ENCODE measurements at places on chromosomes 6 and 20.
A peak's percentile ranks its signal among the peaks of the same experiment; 100 is the strongest.

DNA sequence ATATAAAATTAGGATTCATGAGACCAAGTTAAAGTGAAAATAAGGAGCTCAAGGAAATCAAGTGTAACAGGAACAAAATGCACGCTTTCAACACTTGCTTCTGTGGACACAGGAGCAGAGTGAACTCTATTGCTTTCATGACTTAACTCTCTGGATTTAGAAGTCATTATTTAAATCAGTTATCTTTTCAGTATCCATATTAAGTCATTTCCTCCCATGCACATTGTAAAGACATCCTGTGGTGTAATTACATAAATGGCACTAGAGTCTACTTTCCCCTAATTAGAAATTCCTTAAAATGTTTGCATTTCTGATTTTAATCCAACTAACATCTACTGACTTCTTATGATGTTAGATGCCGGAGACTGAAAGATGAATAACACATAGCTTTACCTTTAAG is 88.0 kb downstream of the INSM1 start:
- DNase-seq = no peak

DNA sequence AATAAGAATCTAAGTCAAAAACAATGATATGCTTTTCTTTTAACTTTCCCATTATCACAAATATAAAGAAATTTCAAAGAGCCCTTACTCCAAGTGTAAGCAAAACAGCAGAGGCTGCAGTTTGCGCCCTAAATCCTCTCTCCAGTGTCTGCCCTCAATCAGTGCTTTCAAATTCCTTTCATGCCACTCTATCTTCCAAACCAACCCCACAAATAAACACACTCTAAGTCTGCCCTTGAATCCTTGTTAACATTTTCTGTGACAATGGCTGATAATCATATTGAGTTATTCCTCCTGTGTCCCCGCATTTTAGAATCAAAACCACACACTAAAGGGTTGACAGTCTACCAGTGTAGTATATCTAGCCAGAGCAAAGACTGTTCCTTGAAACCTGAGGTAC is 317.9 kb upstream of the MARCKS start:
- DNase-seq = peak; percentile 23

GRCh38 chr6:166463359-166464067 is 80.8 kb upstream of the MPC1 start:
- no peak for DNase-seq

GRCh38 chr6:107806691-107807090 is 17.4 kb downstream of the SCML4 start:
- DNase-seq = no peak

DNA sequence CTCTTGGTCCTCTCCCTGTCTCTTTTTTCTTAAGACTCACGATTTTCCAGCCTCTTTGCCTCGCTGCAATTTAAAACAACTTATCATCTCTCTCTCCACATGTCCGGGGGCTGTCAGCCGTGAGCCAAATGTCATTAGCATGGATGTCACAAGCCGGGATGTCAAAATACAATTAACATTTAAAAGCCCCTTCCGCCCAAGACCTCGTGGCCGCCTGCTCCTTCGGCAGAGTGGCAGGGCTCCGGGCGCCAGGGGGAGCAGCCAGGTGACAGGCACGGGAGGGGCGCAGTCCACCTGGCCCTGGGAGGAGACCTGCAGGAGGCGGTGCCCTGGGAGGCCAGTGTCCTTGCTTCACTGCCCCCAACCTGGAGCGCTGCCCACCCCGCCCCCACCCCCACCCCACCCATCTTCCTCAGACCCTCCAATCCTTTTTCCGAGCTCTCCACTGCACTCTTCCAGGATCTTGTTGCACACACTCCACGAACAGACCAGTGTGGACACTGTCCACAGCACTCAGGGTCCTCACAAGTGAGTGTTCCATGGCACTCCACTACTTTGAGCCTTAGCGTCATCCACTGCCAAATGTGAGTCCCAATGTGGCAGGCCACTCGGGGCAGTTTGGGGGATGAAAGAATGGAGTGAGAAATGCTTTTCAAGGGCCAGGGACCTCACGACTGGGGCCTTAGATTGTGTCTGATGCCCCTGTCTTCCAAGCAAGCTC is 5.6 kb upstream of the GRM4 start:
- no peak for DNase-seq

GRCh38 chr20:61556111-61556510 is 304.1 kb downstream of the CDH4 start:
- DNase-seq = peak; percentile 62

DNA sequence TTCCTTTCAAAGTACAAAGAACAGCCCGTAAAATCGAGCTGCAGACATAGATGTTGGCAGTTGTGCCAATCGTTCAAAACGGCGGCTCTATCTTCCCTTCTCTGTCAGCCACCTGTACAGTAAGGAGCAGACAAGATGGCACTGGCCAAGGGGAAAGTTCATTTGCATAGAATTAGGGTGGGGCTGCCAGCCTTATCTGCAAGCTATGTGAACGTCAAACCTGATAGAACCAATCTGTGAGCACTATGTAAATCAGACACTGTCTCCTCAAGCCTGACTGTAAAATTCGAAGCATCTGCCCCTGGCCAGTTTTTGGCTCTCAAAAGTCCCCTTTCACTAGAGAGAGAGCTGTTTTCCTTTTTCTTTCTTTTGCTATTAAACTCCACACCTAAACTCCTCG is 374.5 kb downstream of the EPM2A start:
- no peak for DNase-seq

DNA sequence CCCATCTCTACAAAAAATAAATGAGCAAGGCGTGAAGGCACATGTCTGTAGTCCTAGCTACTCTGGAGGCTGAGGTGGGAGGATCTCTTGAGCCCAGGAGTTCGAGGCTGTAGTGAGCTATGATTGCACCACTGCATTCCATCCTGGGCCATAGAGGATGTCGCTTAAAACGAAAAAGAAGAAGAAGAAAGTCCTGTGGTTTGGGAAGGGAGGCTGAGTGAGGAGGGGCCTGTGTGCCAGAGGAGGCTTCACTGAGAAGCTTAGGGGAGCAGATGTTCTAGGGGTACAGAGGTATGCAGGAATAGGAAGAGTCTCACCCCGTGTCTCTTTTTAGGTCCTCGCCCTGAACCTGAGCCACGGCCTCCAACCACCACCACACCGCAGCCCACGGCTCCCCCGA is 4.2 kb downstream of the MMP9 start:
- no peak for DNase-seq

DNA sequence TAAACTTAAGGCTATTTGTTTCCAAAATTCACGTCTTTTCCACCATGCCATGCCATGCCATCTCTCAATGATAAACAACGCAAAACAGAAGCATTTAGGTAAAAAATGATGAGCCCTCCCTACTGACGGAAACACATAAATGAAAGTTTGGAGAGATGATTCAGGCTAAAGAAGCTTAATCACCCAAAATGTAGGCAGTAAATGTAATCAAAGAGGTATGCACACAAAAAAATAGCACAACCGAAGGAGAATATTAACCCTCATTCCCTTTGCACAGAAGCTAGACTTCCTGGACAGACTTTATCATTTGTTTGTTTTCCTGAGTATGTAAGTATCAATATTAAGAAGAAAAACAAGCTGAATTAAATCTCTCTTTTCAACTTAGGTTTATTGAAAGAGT is 28.8 kb downstream of the DCDC2 start:
- DNase-seq = no peak

DNA sequence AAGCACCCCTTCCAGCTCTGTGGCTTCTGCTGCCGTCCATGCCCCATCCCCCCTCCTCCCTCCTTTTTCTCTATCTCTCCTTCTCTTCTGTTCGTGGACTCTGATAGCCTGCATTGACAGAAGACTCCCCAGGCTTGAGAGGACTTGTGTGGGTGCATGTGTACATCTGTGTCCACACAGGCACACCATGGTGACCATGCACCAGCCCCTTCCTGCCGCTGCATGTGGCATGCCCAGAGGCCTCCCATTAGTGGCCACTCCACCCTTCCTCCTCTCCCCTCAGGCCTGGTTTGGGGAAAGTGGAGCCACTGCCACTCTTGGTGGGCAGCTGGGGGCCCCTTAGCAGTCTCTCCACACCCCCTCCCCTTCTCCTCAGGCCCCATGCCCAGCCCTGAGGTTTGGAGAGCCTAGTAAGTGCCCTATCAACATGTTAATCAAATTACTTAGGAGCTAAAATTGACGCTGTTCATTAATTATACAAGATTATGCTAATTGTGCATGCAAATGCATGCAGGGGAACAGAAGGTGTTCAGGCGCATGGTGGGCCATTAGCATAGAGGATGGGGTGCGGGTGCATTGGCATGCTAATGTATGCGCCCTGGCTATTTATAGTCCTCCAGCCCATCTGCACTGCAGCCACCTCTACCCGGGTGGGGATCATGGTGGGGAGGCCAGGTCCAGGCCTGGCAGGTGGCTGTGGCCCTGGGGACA is 45.9 kb downstream of the EBF4 start:
- DNase-seq = no peak

- DNase-seq = no peak
Measured at GRCh38 chr6:7726416-7727085, 652 bp downstream of the BMP6 start.

DNA sequence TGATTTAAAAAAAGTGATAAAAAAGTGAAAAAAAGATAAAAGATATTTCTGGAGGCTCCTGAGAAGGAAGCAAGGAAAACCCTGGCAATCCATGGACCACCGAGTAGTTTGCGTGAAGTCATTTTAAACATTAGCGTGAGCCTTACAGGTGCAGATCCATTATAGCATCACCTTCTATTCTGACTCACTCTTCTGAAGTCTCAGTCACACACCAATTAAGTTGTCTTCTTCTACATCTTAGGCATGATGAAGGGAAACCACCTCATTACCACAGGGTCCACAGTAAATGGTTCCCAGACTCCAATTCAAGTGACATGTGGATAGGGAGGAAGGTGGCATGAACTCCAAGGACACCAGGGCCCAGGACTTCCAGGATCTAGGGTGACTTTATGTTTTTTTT is 99.1 kb downstream of the GJA10 start:
- no peak for DNase-seq

GRCh38 chr6:19035461-19036195 is 648.5 kb downstream of the RNF144B start:
- no peak for DNase-seq

- peak; percentile 31 for DNase-seq
Measured at GRCh38 chr6:160000280-160000704, 31.4 kb downstream of the IGF2R start.

GRCh38 chr6:166625356-166625755 is 1.7 kb downstream of the RPS6KA2 start:
- peak; percentile 52 for DNase-seq

DNA sequence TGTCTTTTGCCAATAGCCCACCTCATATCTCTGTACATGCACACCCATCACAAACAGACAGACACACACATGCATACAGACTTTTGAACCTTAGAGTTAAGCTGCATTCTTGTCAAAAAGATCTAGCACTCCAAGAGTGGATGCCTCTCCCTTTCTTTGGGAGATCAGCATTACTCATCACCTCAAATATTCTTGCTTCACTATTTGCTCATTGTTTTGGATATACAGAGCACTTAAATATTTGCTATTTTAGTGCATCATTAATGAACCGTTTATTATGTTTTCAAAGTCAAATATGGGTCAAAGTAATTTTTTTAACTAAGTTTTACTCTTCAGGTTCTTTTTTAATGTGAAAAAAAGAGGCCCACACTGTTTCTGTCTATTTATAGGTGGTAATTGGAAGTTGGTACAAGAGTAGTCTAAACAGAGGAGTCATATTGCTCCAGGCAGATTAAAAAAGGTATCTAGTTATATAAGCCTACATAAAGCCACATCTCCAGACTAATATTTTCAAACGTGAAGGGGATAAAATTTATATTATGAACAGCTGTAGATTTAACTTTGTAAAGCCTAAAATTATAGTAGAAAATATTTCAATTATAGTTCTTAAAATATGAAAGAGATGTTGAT is 102.6 kb downstream of the FLRT3 start:
- peak; percentile 29 for DNase-seq

DNA sequence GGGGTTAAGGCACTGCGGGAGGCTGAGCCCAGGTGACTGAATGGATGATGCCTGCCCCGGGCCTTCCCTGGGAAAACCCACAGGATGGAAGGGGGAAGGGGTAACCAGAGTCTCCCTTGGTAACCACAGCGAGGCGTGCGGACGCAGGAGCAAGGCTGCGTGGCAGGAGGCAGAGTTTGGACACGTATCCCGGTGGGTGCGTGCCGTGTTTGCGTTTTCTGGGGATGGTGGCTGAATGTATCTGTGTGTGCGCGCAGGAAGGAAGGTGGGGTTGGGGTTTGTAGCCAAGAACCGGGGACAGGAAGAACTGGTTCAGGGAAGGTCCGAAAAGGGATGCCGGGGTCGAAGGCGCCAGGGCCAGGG is 1.8 kb downstream of the MDGA1 start:
- no peak for DNase-seq

- no peak for DNase-seq
Measured at GRCh38 chr6:134352786-134353480, 35.0 kb upstream of the SGK1 start.

DNA sequence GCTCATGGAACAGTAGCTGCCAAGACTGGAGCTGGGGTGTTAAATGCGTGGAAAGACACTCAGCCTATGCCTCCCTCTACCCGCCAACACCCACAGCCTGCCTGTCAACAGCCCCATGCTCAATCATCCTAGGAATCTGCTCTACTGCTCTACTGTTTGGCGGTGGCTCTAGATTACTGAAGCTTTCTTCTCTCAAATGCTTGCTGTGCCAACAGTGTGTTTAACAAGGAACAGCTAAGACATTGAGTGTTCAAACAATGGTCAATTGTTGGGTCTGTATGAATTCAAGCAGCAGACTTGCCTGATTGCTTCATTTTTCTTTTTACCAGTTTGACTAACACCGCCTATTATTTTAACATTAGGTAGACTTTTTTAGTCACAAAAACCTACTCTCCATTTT is 258.6 kb downstream of the SOD2 start:
- no peak for DNase-seq

GRCh38 chr6:6973721-6974120 is 134.0 kb upstream of the RREB1 start:
- no peak for DNase-seq

DNA sequence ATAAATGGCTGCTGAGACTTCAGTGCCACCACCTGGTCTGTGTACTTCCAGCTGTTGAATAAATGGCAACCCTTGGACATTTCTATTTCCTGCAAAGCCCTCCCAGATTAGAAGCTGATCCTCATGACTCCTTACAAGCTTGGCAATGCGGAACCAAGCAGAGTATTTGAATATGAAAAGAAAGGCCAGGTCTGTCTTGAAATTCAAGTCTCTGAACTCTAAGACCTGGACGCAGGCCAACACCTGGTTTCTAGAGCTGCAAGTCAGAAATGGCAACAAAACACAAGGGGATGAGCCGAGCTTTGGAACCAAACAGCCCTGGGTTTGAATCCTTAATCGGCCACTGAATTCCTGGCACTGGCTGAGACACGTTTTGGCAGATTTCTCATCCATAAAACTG is 353.4 kb downstream of the PTPRT start:
- DNase-seq = no peak

DNA sequence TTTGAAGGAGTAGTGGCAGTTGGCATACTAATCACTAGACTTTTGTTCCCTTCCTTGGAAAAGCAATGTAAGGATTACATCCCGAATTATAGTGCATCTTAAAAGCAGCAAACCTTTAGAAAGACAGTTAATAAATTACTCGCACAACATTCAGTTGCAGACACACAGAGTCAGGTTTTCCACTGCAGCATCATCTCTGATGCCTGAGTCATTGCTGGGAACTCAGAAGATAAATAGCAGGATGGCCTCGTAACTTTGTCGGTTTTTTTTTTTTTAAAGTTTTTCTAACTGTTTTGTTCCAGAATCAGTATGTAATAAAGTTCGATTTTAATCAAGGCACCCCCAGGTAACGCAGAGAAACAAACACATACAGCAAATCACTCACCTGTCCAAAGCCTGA is 34.3 kb downstream of the GJA10 start:
- DNase-seq = no peak

- peak; percentile 91 for DNase-seq
Measured at GRCh38 chr20:53939572-53940359, 130.6 kb downstream of the BCAS1 start.
